ENCODE measurements at places on chromosomes 16 and 17.

DNA sequence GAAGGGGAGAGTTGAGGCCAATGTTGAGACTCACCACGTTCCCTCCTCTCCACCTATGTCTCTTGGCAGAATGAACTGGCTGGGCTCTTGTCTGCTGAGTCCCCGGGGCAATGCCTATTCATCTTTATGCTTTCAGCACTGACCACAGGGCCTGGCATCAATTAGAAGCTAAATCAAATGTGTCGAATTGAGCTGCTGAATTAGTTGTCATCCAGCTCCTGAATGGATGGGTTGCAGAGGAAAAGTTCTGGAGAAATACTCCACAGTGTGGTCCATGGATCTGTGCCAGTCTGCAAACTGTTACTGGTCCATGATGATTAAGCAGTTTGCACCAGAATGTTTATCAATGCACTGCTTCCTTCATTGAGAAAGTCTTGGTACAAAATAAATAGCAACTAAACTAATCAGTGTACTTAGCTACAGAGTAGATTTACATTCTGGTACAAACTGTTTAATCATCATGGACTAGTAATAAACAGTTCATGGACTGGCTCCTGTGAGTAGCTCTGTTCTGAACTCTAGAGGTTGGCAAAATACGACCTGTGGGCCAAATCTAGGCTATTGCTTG lies 4.6 kb downstream of the CNGB1 start:
- no peak for DNase-seq

DNA sequence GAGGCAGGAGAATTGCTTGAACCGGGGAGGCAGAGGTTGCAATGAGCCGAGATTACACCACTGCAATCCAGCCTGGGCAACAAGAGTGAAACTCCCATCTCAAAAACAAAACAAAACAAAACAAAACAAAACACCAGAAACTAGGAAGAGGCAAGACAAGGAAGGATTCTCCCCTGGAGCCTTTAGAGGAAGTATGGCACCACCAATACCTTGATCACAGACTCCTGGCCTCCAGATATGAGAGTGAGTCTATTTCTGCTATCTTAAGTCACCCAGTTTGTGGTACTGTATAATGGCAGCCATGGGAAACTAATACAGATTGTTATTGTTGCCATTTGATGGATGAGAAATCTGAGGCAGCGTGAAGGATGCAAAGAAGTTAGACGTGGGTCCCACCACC lies 14.6 kb upstream of the CPPED1 start:
- DNase-seq: no peak

GRCh38 chr17:73983621-73984400 lies 219.7 kb upstream of the RPL38 start:
- no peak for DNase-seq

- DNase-seq: peak; percentile 22
Observed at GRCh38 chr16:30439720-30440348, 5.8 kb downstream of the SEPHS2 start.
